Chondrocyte (in vitro differentiated cells): ENCODE measurements at places on chromosomes 6 and 20. TPM values are rescaled to one million over a fixed set of nuclear protein-coding genes. Genes with fewer than 3 reads are reported as not detected.

GRCh38 chr20:3502878-3503277, 32.1 kb downstream of the ATRN start:
- DNase-seq = no peak
- no peaks in the 10 kb centered on the region for H3K4me1 ChIP-seq
- H3K27ac ChIP-seq = no peak overlapping the region
- H3K27me3 ChIP-seq = no peaks in the 10 kb centered on the region

DNA sequence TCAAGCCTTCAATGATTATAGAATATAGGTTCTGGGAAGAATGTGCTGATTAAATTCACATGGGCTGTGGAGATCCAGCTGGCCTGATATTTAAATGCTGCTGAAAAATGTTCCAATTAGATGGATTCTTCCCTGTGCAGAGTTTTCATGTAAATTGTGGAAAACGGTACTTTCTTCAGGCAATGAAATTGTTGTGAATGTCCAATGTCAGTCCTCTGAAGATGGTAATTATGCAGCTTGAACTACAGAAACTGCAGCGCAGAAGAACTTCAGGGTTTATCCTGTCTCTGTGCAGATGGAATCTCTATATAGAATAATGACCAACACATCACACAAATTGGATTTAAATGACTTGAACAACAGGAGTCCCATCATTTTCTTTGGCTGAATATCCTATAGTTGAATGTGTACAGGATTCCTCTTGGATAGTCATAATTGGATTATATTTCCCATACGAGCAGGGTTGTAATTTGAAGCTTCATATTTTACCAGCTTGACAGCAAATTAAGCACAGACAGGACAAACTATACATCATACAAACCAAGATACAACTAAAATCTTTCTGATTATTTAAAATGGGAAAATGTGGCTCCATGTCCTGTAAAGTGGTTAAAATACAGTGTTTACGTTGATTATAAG, 82.3 kb downstream of the CAP2 start:
- H3K4me3 ChIP-seq = no peak overlapping the region
- DNase-seq = no peak
- peaks cover 3% of the 10 kb centered on the region for H3K36me3 ChIP-seq
- peaks cover 45% of the 10 kb centered on the region for H3K4me1 ChIP-seq

DNA sequence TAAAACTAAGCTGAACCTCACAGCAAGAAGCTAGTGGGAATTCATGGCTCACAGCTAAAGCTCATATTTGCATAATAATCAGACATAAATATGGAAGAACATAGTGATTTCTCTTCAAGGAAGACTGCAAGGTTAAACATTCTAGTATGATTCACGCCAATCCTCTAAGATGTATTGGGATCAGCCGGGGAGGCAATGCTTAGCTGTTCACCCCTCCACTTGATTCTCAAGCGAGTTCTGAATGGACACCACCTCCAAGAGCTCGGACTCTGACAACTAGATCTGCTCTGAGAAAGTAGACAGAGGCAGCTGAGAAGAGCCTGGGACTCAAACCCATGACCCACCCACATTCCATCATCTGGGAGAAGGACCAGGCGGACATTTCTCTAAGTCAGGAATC, 118.4 kb upstream of the EDN1 start:
- no peak for DNase-seq
- H3K27me3 ChIP-seq = no peaks in the 10 kb centered on the region
- H3K4me3 ChIP-seq = no peak overlapping the region
- H3K4me1 ChIP-seq = peaks cover 12% of the 10 kb centered on the region
- no peak overlapping the region for H3K27ac ChIP-seq
- no peaks in the 10 kb centered on the region for H3K36me3 ChIP-seq

DNA sequence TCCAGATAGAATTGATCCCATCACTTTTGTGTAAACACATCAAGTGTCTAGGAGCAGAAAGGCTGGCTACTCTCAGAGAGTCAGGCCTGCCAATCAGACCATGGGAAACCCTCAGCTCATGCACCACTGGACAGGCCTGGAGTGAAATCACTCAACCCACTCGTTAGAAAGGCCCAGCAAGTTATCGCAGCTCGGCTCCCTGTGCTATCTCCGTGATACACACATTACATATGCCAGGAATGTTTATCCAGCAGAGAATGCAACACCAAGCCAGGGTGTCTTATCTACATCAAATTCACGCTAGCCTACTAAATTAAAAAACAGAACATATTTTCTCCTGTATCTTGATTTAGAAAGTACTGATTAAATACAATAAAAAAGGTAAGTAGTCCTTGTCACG, 232.4 kb upstream of the FOXQ1 start:
- H3K27me3 ChIP-seq = no peaks in the 10 kb centered on the region
- DNase-seq = no peak
- no peak overlapping the region for H3K4me3 ChIP-seq
- peaks cover 24% of the 10 kb centered on the region for H3K4me1 ChIP-seq
- H3K27ac ChIP-seq = peak overlapping the region; percentile 51

GCNT2 gene
- 0.12 to 0.67 TPM (median 0.44 TPM) in 3 replicates for total RNA-seq

HAO1 gene
- not detected in 3 replicates for total RNA-seq

CNKSR3 gene
- 11.5 to 14.2 TPM (median 12.8 TPM) in 3 replicates for total RNA-seq

C6orf163 gene
- total RNA-seq = 1.2 to 3.3 TPM (median 1.7 TPM) in 3 replicates
